ENCODE measurements at places on chromosomes 2 and 18.

- DNase-seq: no peak
Observed at GRCh38 chr2:165582409-165582808, 112.9 kb downstream of the CSRNP3 start.

- DNase-seq: no peak
Observed at GRCh38 chr18:6449213-6449612, 34.5 kb upstream of the L3MBTL4 start.

DNA sequence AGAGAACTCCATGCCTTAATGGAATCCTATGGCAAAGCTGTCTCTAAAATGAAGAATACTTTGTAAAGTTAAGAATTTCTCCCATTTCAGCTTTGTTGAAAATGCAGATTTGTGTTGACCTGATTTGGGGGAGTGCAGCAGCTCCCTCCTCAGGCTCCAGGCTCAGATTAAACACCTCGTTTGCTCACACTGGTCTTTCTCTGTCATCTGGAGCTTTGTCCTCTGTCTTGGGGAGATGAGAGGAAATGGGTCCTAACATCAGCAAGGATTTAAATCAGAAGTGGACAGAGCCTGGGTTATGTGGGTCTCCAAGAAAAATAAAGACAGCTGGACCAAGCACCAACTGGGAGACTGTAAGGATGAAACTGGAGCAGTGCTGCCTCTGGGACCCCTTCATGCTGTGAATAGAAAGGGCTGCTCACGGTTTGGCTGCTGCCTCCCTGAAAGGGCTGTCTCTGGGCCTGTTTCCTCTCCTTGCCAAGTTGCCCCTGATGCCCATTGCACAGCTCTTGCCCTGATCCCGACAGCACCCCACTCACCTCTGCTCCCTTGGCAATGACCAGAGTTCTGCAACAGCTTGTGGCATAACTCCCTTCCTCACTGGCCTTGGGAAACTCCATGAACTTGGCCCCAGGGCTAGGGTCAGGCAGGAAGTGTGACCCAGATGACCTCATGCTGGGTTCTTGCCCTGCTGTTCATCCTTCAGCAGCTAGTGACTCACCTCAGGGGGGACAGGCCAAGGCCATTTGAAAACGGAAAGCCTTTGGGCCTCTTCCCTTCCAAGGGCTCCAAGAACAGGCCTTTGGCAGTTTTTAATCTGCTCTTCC is 197.2 kb downstream of the CYP26B1 start:
- no peak for DNase-seq

DNA sequence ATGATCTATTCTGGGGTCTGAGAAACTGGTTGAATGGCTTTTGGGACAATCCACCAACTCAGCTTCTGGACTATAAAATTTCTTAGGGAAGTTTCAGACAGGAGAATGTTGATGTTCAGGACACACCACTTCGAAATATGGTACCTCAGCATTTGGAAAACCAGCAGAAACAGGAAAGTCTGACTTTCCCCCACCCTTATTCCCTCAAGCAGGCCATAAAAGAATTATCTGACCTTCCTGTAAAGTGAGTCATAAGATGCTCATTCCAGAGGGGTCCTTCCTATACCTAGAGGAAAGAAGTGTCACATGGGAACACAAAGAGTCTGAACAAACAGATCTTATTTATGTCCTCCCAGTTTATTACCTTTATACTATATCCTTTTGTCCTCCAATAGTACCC is 415.0 kb downstream of the CPS1 start:
- DNase-seq: no peak

DNA sequence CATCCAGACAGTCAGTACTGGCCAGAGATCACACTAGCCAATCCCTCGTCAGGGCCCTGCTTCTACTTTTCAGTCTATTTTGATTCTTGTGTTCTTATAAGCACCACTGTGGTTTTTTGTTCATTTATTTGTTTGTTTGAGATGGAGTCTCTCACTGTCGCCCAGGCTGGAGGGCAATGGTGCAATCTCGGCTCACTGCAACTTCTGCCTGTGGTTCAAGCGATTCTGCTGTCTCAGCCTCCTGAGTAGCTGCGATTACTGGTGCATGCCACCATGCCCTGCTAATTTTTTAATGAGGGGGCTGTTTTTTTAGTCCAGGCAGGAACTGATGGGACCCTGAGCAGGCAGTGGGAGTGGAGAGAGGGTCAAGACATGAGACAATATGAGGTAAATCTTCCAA is 64.9 kb upstream of the KIF5C start:
- DNase-seq: no peak

DNA sequence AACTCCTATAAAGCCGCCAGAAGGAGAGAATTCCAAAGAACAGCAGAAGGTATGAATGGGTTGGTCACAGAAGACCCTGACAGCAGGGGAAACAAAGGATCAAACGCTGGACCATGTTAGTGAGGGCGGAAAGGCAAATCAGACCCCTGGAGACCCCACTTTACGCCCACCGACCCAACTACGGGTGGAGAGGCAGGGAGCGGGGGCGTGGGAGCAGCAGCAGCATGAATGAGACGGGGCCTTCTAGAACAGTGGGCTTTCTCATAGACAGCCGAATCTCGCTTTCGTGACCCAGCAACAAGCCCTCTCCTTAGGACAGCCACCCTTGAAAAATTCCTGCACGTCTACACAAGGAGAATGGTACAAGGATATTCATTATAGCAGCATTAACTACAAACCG is 191.0 kb downstream of the HDAC4 start:
- DNase-seq: no peak

DNA sequence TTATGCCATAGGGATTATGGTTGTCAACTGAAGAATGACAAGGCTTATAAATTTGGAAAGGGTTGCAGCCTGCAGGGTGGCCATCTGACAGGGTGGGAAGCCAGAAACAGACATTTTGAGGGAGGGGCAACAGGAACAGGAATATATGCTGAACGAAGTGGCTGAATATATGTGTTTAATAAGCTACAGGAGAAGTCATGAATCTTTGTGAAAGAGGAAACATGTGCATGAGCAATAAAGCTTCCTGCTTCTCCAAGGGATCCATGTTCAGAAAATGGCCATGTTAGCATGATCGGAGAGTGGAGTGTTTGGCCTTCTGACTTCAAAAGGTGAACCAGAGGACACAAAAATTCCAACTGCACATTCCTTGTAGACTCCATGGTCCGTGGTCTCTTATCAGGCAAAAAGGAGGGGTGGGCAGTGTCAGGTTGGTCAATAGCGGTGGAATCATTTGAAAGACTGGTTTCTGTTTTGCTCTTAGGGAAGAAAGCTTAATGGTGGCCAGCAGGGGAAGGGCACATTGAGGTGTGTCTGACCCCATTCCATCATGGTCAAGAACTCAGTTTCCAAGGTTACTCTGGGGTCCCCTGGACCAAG is 144.1 kb downstream of the SOCS6 start:
- DNase-seq: no peak

GRCh38 chr2:168025487-168026202 is 221.8 kb downstream of the STK39 start:
- no peak for DNase-seq

DNA sequence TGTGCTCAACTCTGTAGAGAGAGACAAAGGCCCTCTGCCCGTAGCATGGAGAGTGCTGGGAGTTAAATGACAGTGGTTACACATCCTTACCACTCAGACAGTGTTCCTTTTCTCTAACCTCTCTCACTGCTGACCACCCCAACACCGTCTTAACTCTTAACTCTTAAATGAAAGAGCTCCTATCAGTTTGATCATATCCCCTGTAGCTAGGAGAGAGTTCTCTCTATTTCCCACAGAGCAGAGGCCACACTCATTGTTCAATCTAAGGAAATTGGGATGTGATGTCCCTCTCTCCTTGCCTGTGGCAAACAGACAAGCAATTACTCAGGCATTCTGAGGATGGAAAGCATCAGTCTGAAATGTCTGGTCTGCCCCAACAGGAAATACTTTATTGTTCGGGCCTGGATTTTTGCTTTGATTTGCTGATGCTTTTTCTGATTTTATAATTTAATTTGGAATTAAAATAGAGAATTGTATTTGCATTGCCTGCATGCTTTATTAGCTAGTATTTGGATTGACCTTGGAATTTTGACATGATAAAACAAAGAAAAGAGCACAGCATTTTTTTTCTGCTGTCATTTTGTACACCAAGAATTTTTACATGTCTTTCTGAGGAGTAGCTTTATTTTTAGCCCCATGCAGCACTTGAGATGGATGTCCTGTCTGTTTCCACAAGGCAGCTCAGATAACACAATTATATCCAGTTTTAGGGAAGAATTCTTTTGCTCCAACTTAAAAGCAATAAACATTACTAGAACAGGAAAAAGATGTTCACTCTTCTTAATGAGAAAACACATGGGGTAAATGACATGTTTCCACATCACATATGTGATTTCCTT is 27.7 kb upstream of the IER3IP1 start:
- no peak for DNase-seq

- no peak for DNase-seq
Observed at GRCh38 chr2:109446278-109447131, 167.3 kb downstream of the SEPTIN10 start.

DNA sequence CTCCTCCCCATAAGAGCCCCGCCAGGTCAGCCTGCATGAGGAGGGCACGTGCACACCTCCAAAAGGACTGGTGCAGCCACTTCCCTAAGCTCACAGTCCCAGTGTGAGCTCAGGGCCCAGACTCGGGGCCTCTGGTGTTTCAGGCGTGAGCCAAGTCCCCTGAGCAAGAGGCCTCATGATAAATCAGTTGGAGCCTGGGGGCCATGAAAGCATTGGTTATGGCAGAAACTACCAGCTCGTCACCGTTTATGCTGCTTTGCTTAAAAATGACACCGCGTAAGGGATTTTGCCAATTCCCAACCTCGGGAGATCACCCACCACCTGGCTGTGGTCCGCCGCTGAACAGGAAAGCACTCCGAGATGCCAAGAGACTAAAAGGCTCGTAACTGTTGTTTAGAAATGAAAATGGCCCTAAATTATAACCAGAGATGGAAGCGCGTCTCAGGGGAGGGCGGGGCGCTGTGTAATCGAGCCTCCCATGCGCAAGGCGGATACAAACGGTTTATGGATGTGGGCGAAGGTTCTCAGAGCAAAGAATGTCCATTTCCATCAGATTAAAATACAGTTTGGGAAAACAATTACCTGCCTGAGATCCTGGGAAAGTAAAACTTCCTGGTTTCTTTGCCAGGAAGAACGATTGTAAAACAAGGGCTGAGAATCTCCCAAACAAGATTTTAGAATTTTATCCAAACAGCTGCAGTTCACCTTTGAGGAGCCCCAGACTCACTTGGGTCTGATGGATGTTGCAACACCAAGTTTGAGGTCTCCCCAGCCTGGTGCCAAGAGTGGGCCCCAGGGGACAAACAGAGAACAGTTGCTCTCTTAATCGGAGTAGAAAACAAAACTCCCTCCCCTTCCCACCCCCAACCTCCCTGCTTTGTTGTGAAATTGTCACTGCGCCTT is 141.4 kb downstream of the BCL2 start:
- DNase-seq: peak; percentile 59

- no peak for DNase-seq
Observed at GRCh38 chr2:127106457-127106990, 430 bp downstream of the BIN1 start.

- peak; percentile 58 for DNase-seq
Observed at GRCh38 chr2:47339745-47340541, 63.0 kb upstream of the MSH2 start.

DNA sequence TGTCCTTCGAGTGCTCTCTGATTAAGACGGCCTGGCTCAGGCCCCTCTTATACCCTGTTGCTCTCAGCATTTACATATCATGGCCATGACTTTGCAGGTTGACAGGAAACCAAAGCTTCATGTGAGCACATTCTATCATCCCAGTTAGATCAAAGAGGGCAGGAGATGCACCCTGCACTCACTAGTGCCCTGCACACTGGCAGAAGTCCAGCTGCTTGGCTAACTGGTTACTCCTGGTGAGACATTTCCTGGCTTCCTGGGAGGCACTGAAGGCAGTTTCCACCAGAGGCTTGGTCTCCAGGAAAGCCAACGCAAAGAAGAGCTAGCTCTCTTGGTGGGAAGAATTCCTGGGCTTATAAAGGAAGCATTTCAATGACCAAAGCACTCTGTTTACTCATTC is 66.3 kb downstream of the LIPG start:
- DNase-seq: no peak

GRCh38 chr2:26352892-26353291 is 6.3 kb upstream of the ADGRF3 start:
- no peak for DNase-seq

DNA sequence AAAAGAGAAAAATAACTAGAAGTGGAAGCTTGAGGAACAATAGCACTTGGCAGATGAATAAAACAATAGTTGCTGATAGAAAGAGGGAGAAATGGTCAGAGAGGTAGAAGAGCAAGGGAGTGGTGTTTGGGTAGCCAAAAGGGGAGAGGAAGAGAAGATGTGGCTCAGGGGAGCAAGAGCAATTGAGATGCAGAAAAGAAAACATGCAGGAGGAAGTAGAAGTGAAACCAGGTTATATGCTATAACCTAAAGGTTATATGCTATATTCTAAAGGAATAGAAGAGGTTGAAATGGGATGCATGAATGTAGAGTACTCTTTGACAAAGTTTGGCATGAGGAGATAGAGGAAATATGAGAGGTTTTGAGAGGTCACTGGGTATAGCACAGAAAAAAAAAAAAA is 759.5 kb downstream of the SATB2 start:
- DNase-seq: no peak

- DNase-seq: no peak
Observed at GRCh38 chr2:183162362-183162761, 38.1 kb downstream of the NUP35 start.

GRCh38 chr18:75915941-75916623 is 488.6 kb upstream of the SMIM21 start:
- no peak for DNase-seq

GRCh38 chr2:215681799-215682596 is 246.1 kb upstream of the FN1 start:
- no peak for DNase-seq

GRCh38 chr18:58870130-58870529 is 5.5 kb downstream of the ZNF532 start:
- DNase-seq: peak; percentile 18

DNA sequence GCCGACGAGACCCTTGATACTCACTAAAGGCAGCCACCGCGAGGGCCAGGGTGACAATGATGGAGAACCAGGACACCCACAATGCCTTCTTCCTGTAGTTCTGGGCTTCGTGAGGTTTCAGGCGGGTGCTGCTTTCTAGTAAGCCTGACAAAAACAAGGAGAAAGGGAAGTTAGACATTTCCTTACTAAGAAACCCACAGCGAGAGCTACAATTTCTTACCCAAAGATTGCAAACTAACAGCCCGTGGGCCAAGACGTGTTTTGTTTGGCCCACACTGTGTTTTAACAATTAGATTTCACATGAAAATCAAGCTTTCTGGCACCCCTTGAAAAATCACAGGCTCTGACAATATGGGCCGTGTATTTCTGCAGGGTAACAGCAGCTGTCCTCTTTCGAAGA is 5.6 kb downstream of the TMEM163 start:
- DNase-seq: no peak

GRCh38 chr2:32484937-32485336 is 128.1 kb downstream of the BIRC6 start:
- no peak for DNase-seq

DNA sequence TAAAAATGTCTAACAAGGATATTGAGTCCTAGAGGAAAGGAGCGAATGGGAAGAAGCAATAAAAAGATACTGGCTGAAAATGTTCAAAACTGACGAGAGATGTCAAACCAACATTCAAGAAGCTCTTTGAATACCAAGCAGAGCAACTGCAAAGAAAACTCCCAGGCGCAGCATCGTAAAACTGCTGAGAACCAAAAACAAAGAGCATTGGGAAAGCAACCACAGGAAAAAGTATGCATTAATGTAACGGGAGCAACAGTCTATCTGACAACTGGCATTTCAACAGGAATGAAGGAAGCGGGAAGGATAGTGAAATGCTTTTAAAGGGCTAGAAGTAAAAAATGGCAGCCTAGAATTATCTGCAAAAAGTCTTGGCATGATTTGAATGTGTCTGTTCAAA is 53.1 kb downstream of the ADCY3 start:
- no peak for DNase-seq

- peak; percentile 80 for DNase-seq
Observed at GRCh38 chr2:121197369-121198091, 87.5 kb downstream of the TFCP2L1 start.

Measured in ureter (tissue), 1 donor.